AG09309 (cell line): ENCODE measurements at places on chromosomes 6 and 20.

- DNase-seq, result no peak
These were observed 9.7 kb upstream of the QKI start for GRCh38 chr6:163404825-163405265.

GRCh38 chr6:24122139-24122538, 3.9 kb upstream of the NRSN1 start:
- DNase-seq, result no peak

DNA sequence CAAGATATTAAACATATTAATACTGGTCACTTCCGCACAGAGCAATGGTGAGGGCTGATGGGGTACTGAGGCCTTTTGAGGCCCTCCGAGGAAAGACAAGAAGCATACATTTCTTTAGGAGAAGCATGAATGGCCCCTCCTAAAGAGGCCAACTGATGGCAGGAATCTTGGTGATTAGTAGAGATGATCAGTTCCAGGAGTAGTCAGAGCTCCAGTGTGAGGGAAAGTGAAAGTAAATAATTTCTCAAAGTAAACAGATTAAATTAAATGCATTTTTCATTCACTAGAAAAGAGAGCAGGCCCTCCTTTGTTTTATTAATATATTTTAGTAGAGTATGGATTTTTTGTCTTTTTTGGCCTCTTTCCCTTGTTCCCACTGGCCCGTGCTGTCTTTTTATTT, 38.2 kb downstream of the NOX3 start:
- no peak for DNase-seq

DNA sequence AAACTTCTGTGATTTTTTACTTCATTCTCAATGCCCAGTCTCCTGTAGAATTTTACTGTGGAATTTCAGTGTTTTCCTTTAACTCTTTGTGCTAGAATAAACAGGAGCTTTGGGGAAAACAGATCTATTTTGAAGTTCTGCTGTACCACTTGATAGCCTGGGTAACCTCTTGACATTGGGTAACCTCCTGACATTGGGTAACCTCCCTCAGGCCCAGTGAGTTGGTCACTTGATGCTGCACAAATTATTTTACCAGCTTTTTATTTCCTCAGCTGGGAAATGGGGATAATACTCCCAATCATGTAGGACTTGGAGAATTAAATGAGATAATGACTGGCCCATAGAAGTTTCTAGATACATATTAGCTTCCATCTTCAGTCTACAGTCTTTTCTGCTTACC, 137.3 kb upstream of the TOP1 start:
- DNase-seq, result no peak

- DNase-seq, result no peak
These were observed 1.2 kb downstream of the ECI2 start for GRCh38 chr6:4133941-4134838.

- no peak for DNase-seq
These were observed 243.2 kb downstream of the ANKRD60 start for GRCh38 chr20:57985278-57985677.

DNA sequence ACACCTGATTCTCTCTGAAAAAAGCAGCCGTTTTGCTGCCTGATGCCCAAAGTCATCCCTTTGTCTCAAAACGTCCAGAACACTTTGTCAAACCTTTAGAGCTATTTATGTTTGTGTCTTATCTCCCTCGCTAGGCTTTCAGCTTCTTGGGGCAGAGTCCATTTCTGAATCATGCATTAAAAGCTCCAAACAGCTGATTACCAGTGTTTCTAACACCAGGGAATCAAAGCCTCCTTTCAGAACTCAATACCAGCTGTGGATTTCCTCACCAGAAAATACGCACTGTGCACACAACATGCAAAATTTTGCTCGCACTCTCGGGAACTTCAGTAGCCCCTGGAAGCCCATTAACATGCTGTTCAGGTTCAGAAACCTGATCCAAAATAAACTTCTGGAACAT, 333.3 kb downstream of the HACE1 start:
- no peak for DNase-seq

DNA sequence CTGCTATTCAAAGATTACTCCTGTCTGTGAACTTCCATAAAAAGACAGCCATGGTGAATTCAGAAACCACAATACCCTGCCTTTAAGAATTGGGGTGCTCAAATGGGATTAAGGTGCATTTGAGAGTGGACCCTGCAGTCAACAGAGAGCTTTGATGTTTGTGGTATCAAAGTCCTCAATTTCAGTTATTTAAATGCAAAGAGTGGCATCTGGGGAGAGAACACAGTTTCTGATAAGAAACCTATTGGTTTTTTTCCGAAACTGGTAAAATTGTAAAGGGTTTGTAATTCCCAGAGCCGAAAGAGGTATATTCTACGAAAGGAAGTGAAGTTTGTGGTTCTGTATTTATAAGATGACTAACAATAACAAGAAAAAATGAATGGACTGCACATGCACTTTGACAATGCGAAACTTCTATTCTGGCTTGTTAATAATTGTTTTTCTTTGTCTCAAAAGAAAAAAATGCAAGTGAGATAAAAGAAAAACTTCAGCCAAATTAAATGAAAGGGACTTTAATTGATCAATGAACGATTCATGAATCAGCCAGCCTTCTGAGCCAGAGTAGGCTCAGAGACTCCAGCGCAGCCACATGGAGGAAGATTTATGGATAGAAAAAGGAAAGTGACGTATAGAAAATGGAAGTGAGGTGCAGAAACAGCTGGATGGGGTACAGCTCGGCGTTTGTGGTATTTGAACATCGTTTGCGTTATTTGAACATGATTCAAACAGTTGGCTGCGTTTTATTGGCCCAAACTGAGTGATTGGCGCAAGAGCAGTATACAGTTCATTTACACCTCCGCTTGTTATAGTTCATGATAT, 70.5 kb upstream of the DUSP22 start:
- no peak for DNase-seq

- DNase-seq, result no peak
These were observed 35.0 kb upstream of the SGK1 start for GRCh38 chr6:134352786-134353480.

- no peak for DNase-seq
These were observed 72.7 kb downstream of the PSMG4 start for GRCh38 chr6:3331494-3331893.

DNA sequence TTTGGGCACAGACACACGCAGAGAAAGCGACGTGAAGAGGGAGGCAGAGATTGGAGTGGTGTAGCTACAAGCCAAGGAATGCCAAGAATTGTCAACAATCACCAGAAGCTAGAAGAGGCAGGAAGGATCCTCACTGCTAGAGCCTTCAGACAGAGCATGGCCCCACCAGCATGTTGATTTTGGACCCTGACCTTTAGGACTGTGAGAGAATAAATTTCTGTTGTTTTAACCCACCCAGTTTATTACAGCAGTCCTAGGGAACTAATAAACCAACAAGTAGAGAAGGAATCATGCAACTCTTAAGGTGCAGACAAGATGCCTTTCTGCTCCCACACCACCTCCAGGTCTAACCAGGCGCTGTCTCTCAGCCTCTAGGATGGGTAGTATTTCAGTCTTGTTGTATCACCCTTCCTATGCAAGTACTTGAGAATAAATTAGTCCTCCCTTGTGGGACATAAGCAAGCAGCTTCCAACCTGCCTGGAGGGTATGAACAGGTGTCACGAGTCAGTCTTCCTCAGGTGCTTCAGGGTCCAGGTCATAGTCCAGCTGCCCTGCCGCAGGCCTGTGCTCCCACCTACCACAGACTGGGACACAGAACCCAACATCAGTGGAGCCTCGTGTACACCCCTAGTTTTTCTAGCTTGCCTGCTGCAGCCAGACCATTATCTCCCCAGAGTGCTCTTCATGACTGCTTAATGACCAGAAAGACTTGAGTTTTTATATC, 46.4 kb upstream of the CCN2 start:
- no peak for DNase-seq

- DNase-seq, result no peak
These were observed 166.0 kb upstream of the CDH4 start for GRCh38 chr20:61086031-61086430.

GRCh38 chr20:8815208-8815607, 253.7 kb upstream of the PLCB4 start:
- DNase-seq, result no peak

DNA sequence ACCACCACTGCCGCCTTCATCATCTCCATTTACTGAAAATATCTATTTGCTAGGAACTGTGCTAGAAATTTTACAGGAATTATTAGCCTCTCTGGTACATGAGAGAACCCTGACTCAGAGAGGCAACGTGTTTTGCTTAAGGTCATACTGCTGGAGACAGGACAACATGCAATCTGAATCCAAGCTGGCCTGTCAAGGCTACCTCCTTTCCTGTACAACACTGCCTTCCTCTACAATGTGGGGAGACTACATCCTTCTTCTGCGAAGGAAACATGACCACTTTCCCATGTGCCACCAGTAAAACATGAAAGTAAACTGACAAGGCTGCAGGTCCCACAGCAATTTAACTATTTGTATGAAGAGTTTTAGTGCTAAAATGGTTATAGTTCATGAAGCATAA, 200.9 kb downstream of the BACH2 start:
- no peak for DNase-seq

- no peak for DNase-seq
These were observed 7.2 kb upstream of the HDAC2 start for GRCh38 chr6:113978084-113978675.

- no peak for DNase-seq
These were observed 86.5 kb upstream of the MRPS10 start for GRCh38 chr6:42304053-42304712.

DNA sequence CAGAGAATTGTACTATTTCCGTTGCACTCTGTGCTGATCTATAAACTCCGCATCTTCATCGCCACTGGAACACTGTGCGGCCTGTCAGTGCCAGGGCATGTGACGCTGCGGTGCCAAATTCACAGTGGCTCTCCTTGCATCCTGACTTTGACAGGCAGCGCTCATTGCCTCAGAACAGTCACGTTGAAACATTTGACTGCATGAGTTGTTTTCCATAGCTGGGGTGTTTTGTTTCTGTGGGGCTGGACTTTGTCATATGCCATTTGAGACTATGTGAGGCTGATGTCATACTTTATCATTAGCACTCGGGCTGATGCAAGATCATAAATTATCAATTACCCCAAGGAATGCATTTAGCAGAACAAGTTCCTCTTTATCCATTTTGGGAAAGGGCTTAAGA, 32.7 kb downstream of the CFAP61 start:
- no peak for DNase-seq

GRCh38 chr6:88422831-88423230, 256.7 kb upstream of the CNR1 start:
- no peak for DNase-seq

- no peak for DNase-seq
These were observed 36.9 kb downstream of the PANK2 start for GRCh38 chr20:3925899-3926638.

- DNase-seq, result no peak
These were observed 388.9 kb upstream of the MAN1A1 start for GRCh38 chr6:119738425-119738824.

- DNase-seq, result no peak
These were observed 26.9 kb downstream of the NRN1 start for GRCh38 chr6:5979650-5980420.

DNA sequence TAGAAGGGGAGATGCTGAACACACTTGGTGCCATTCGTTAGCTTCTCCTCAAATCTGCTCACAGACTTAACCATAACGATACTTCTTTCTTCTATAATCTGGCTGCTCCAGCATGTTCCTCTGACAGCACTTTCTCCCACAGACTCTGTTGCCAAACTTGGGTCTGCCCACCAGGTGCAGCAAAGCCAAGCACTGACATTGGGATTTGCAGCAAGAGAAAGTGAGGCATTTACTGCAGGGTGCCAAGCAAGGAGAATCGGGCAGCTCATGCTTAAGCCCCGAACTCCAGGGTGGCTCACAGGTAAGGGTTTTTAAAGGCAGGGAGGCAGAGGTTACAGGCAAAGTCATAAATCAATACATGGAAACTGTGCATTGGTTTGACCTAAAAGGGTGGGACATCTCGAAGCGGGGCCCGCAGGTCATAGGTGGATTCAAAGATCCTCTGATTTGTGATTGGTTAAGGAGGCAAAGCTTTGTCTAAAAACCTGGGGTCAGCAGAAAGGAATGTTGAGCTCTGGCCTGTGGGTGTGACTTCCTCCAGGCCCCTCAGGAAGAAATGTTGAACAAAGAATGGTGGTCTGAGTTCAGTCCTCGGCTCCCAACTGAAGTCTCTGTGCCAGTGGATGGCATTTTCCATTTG, 25.1 kb upstream of the PNPLA1 start:
- DNase-seq, result no peak

GRCh38 chr6:140018588-140018987, 644.1 kb upstream of the CITED2 start:
- DNase-seq, result no peak

GRCh38 chr6:63677282-63677681, 41.7 kb downstream of the PHF3 start:
- DNase-seq, result no peak

- no peak for DNase-seq
These were observed 34.6 kb downstream of the REPS1 start for GRCh38 chr6:138953451-138953850.

DNA sequence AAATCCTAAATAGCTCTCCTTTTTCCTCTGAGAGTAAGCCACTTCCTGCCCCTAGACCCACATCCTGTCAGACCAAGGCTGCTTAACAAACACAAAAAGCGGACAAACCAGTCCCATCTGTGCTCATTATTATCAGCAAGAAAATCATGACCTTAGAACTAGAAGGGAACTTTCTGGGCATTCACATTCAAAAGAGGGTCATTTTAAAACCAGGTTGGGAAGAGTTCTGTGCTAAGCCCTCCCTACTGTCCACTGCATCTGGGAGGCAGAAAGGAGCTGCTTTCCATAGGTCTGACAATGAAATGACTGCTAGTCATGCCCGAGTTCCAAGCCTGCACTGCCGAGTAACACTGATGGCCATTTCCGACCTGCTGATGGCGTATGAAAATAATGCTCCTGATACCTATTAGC, 15.4 kb downstream of the EZR start:
- no peak for DNase-seq

DNA sequence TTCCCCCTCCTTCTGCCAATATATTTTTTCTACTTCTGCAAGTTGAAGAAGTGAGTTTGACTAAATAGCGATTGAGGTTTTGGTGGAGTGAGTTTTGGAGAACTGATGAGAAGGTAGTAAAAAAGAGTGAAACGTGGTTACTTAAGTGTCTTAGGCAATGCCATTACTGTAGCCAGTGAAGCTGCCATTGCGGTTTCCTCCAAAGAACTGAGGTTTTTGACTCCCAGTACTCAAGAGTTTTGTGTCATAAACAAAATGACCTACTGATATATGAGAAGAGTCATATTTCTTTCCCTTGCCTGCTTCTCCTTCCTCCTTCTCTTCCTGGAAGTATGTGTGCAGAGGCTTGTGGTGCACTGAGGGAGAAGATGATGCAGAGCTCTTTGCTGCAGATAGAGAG, 554.5 kb upstream of the MAP3K7 start:
- DNase-seq, result no peak

DNA sequence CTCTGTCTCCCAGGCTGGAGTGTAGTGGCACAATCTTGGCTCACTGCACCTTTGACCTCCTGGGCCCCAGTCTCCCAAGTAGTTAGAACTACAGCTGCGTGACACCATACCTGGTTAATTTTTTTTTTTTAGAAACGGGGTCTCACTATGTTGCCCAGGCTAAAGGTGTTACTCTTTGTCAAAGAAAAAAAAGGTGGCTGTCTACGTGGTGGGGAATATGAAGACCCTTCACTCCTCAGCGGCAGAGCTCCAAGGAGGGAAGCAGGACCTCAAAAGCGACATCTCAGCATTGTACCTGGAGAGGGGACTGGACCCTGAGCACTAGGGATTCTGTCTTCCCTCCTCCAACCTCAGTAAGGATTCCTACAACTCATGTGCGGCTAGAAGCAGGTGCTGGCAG, 16.4 kb upstream of the TBC1D22B start:
- no peak for DNase-seq

GRCh38 chr6:101706576-101706975, 313.1 kb downstream of the GRIK2 start:
- no peak for DNase-seq
